ENCODE measurements at places on chromosomes 11 and 22.

DNA sequence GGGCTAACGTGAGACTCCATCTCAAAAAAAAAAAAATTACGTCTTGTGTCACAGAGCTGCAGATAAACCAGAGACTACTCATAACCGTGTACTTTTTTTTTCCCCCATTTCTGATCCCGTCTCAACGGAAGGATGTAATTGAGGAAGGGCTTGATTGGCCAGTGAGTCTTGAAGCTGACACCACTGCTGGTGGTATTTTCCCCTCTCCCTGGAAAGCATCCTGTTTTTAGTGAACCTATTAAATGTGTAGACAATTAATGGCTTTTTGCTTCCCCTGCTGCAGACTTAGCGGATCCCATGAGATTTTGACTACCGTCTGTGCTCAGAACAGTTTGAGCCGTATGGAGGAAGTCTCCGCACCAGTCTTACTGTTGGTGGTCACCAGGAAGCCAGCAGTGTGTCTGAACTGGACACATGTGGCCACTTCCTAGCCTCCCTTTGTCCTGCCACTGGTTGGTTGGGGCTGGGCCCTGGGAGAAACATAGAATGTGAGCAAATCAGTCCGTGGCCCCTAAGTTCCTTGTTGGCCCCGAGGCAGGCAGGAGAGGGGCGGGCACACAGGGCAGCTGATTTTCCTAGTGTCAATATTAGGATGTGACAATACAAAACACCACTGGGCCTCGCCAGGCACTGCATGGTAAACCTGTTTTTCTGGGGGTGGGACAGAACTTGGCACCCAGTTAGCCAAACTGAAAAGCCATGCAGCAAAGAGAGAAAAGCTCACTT, 3.1 kb downstream of the BIK start:
- no peak for DNase-seq

DNA sequence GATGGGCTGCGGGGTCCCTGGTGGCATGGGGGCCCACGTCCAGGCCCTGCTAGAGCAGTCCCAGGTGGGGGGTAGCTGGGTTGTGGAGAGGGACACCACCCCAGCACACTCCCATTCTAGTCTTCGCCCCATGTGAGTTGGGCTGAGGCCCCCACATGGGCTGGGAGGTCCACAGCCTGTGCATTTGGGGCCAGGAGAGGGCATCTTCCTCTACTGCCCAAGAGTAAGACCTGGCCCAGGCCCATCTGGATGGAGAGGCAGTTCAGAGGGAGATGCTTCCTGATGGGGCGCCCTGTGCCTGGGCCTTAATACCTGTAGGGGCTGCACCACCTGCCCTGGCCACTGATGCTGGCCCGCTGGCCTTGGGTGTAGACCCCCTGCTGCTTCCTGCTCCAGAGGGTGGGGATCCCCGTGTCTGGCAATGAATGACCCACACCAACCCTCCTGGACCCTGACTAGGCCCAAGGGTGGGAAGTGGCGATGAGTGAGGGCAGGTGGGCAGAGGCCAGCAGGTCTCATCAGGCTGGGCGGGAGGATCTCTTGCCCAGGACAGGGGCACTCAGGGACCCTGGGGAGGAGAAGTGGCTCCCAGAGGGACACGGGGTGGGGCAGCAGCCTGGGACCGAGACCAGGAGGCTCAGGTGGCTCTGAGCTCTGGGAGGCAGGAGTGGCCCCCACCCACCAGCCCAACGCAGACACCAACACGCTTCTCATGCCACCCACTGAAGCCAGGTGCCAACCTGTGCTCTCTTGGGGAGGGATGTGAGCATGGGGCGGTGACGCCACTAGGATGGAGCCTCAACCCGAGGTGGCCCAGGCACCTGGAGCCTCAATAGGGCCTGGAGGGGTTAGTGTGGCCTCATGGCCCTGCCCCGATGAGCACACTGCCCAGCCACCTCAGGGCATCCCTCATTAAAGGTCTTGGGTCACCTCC, 17.4 kb upstream of the GNB1L start:
- no peak for DNase-seq

DNA sequence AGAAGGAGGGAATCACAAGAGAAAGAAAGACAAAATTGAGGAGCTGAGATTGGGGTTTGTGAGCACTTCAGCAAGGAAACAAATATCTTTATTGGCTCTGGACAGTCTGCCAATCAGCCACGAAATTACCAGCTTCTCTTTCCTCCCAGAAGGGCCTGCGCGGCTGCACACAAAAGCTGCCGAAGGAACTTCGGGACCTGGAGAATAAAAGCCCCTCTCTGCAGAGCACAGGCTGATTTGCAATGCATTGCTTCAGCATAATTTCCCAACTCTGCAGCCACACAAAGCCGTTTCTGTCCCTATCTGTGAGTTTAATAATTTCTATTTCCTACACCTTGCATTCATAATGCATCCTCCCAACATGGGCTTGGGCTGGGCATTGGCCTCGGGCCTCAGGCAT, 522.6 kb downstream of the BUD13 start:
- DNase-seq: no peak

DNA sequence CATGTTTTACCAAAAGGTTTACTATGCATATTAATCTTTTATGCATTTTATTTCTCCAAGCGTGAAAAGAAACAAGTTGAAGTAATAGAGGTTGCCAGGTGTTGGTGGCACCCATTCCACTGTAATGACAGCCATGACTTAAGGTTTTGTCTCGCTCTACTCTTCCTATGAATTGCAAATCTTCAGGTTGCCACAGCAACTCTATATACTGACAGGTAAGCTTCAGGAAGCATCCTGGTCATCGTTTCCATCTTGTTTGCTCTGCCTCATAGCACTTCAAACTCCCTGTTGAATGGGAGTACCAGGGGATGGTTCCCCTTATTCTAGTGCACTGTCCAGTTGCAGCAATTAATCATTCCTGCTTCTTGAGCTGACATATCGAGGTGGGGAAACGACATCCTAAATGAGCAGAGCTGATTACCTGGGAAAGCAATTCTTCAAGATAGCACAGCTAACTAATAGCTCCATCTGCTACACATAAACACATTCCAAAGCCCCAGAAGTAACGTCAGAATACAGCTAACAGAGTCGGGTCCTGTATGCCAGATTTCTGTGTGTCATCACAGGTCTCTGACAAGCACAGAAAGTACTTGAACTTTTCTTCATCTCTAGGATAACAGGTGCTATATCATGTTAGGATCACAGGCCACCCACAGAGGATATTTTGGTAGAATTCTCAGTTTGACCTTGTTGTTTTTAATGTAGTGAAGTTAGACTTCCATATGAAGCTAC, 80.3 kb downstream of the CADM1 start:
- DNase-seq: no peak

GRCh38 chr11:17150521-17150920, 57.3 kb downstream of the PIK3C2A start:
- DNase-seq: no peak

- peak; percentile 41 for DNase-seq
These were observed 13.9 kb upstream of the TP53AIP1 start for GRCh38 chr11:128956401-128957201.

- DNase-seq: no peak
These were observed 326.4 kb downstream of the LRRC4C start for GRCh38 chr11:41133023-41133422.

GRCh38 chr22:42596863-42597530, 17.7 kb downstream of the POLDIP3 start:
- DNase-seq: no peak

GRCh38 chr22:39995393-39996252, 869 bp downstream of the FAM83F start:
- no peak for DNase-seq

DNA sequence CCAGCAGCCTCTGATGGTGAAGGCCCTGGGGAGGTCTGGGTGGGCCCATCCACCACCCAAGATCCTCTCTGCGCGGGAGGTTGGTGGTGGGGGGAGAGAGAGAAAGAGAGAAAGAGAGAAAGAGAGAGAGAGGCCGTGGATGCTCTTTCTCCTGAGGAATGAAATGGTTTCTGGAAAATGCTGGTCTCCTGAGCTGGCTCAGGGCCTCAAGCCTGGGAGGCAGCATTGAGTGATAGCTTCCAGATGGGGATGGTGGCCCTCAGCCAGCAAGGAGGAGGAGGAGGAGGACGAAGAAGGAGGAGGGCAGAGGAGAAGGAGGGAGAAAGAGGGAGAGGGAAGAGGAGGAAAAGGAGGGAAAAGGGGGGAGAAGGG, 4.6 kb downstream of the TSPAN32 start:
- no peak for DNase-seq

GRCh38 chr22:36029406-36029755, 757 bp upstream of the RBFOX2 start:
- DNase-seq: no peak

DNA sequence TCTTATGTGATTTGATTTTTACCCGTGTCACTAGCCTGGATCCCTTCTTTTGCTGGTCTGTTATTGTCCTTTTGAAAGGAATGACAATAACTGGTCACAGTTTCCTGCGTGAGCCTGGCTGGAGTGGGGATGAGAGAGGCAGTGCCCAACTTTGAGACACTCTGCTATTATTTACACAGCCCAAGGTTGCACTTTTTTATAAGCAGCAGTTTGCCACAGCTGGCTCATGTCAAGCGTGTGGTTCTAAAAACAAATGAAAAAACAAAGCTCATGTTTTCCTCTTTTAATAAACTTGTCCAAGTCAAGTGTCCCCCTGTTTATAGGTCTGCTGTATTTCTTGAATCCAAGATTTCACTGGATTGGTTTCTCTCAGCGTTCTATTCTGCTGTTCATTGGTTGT, 201.3 kb downstream of the GRIK4 start:
- no peak for DNase-seq

DNA sequence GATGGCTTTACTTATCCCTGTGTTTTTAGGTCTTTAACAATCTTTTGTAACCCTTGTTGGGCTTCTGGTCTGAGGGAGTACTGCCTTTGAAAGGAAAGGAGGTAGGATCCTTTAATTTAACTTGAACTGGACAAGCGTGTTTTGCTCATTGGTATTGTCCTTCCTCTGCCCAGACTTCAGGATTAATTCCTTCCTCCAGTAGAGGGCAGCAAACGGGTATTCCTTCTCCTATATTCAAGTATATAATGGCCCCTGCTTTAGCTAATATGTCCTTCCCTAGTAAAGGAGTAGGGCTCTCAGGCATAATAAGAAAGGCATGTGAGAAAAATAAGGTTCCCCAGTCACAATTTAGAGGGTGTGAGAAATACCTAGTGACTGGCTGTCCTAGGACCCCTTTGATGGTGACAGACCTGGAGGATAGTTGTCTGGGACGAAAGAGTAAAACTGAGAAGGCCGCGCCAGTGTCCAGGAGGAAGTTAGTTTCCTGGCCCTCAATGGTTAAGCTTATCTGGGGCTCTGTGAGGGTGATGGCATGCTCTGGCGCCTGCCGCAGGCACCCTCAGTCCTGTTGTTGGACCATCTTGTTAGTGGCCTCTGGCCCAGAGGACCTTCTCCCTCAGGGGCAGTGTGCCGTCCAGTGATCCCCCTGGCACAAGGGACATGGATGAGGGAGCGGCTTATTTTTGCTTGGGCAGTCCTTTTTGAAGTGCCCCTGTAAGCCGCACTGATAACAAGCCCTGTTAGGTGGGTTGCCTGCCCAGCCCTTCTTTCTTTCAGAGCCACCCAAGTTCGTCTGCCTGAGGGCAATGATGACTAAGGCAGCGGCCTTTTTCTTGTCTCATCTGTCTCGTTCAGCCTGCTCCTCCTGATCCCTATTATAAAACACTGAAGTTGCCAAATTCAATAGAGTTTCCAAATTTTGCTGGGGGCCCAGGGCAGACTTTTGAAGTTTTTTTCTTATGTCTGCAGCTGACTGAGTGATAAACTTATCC, 51.8 kb downstream of the C11orf71 start:
- no peak for DNase-seq

DNA sequence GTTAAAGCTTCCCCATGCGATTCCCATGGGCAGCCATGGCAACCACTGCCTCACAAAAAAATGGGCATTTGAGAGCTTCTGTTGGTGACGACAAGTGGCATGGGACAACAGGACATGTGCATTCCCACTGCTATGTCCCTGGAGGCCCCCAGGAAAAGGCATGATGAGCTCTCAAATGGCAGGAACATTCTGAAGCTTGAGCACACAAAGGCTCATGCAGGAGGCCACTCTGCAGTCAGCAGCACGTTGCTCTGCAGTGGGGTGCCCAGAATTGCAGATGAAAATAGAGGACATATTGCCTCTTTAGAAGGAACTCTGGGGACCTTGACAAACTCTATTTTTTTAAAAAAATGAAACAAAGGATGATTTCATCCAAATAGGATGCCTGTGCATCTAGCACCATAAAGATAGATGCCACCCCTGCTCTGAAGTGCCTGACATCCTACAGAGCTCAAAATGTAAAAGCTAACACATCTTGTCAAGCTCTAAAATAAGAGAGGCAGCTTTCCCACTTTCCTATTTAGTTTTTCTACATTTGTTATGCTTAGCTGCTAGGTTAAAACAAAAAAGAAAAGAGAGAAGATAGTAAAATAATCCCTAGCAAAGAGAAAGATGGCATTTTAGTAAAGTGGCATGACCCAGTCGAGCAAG, 277.6 kb upstream of the ZC3H12C start:
- no peak for DNase-seq

- DNase-seq: no peak
These were observed 978 bp downstream of the LUZP2 start for GRCh38 chr11:24497831-24498230.

DNA sequence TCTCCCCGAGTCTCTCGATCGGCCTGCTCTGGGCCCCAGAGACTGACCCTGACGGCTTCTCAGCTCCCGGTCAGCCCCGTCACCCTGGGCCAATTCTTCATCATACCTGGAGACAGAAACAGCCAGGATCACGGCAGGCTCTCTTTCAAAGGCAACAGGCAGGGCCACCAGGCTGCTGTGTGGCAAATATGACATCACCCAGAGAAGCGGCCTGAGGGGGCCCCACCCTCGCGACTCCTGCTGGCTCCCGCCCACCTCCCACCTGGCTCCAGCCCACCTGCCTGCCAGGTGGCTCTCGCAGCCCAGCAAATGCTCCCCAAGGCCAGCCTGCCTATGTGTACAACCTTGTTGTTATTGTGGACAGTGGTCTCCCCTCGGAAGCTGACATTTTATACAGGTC, 24.9 kb upstream of the PACSIN2 start:
- no peak for DNase-seq

DNA sequence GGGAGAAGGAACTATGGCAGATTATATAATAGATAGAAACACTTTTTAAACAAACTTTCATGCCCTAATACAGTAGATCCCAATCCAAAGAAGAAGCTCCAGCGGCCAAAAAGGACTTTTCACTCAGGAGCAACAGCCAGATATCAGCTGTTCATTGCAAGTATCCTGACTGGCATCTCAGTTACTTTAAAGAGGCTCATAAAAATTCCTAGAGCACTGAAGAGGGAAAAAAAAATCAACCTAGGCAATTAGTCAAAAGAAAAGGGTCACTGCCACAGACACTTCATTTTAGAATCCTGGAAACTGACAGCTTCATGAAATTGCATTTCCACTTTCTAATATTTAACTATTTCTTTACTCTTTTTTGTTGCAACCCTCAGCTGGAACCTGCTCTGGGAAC, 170.6 kb upstream of the SOX6 start:
- no peak for DNase-seq

GRCh38 chr22:41779929-41780505, 20.5 kb upstream of the CCDC134 start:
- DNase-seq: no peak

DNA sequence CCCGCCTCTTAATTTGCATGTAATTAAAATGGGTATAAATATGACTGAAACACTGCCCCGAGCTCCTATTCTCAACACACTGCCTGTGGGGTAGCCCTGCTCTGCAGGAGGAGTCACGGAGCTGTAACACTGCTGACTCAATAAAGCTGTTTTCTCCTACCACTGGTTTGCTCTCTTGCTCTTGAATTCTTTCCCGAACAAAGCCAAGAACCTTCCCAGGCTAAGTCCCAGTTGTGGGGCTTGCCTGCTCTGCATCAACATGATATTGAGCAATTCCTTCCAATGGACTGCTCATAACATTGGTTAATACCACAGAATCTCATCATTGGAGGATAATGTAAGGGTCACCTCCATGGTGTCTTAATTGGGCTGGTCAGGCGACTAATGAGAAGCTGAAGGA, 114.4 kb downstream of the FBXO7 start:
- no peak for DNase-seq

All from frontal cortex (tissue), 4 donors.